ENCODE measurements at places on chromosomes 2 and 18.

- peak; percentile 19 for DNase-seq
Measured at GRCh38 chr2:151878655-151879563, 50.7 kb upstream of the ARL5A start.

DNA sequence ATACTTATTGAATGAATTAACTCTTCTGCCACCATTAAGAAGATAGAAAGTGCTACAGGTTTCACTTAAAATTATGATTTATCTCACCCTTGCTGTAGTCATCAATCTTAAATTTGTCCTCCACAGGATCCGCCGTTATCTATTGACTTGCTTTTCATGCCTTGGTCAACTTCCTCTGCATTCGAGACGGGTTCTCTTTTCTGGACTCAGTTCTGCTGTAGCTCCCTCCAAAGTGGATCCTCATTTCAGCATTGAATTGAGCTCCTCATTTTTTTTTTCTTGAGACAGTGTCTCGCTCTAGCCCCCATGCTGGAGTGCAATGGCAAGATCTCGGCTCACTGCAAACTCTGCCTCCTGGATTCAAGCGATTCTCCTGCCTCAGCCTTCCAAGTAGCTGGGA, 27.6 kb downstream of the INPP5D start:
- DNase-seq: no peak

DNA sequence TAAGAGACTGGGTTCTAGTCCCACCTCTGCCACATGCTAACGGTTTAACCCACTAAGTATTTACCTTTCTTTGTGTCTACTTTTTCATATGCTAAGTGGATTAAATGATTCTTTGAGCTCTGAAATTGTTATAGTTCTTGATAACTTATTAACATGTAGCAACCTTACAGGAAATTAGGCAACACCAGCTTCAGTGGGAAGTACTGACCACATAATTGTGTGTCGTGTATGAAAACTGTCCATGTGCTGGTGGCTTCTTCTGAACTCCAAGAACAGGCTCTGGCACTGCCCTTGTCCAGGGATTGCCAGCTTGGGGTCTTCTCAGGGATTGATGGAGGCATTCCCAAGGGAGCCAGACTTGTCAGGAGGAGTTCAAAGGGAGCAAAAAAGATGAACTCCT, 427.7 kb downstream of the TGIF1 start:
- DNase-seq: no peak

DNA sequence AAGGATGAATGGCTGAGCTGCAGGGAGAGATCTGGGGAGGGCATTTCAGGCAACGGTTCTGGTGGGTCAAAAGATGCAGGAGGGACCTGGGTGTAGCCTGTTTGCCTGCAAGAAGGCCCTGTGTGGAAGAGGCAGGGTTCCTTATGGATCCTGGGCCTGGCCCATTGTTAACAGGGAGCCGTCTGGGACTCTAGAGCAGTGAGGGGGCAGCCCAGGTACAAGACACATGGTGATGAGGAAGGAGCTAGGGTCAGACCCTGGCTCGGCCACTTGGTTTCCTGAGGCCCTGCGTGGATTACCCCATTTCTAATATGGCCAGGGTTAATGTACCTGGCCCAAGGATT, 124.9 kb downstream of the GLI2 start:
- DNase-seq: no peak

GRCh38 chr2:218389333-218390150, 7.5 kb downstream of the SLC11A1 start:
- DNase-seq: no peak

DNA sequence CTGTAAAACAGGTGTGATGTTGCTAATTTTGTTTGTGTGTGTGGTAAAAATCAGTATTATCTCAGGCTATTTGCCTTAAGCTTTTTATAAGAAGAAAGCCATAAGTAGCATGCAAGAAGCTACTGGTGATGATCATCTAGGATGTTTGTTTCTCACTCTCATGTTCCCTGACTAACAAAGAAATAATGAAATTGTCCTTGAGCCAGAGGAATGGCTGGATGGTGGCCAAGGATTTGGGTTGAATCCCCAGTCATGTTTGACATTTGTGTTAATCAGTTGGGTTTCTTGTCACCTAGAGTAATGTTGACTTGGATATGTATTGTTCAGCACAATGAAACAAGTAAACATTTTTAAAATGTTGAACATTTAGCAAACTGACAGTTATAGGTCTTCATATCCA, 496.8 kb upstream of the ZEB2 start:
- DNase-seq: no peak

DNA sequence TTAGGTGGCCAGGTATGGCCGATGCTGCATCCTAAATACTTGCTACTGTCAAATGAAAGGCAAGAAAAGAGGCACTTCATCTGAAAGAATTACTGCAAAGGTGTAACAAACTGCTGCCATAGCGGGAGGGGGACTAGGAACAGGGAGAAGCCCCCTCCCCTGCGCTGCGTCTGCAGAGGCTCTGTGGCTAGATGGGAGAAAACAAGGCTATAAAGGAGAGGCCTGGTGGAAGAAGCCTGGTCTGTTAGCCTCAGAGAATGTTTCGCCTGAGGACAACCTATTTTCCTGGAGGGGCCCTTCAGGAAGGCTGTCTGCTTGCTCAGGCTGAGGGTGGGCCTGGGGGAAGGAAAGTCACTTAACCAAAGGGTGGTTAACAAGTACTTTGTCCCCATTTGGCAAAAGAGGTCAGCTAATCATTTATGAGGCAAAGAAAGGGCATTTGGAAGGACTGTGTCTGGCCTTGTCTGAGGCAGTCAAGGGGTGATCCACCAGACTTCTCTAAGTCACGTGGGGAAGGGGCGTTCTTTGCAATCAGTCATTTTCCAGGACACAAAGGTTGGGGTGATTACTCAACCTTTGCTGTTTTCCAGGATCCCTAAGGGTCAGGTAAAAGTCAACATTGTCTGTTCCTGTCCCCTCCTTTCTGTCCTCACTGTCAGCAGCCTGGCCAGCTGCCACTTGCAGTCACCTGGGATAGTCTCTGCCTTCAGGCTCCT, 103.0 kb upstream of the TMEM200C start:
- DNase-seq: no peak

- DNase-seq: no peak
Measured at GRCh38 chr2:226906163-226906693, 70.4 kb downstream of the RHBDD1 start.

DNA sequence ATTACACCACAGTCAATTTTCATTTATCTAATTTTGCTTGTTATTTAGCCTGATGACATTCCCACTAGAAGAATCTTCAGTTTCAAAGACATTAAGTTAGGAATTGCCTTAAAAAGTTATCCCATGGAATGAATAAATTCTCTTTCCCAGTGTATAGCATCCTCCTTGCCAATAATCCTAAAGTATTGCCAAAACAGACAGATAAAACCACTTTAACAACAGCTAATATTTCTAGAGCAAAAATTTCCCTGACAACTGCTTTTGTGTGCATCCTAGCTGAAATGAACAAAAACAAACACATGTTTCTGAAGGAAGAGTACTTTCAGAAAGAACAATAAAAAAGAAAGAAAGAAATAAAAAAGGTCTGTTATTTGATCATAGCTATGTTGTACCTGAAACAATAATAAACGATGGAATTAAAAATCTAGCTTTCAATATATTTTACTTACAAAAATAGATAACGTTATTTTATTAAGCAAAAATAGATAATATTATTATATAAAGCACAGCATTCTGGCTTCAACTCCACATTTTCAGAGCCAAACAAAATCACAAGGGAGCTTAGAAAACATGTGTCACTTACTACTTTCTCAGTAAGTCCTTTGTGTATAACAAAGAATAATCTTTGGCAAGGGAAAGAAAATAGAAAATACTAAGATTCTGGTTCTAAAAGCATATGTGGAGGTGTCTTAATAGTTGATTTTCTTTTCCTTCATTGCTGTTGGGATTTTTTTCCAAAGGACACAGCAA, 939.0 kb upstream of the CRIM1 start:
- no peak for DNase-seq

- no peak for DNase-seq
Measured at GRCh38 chr2:24176326-24176725, 1.5 kb downstream of the FAM228A start.

- no peak for DNase-seq
Measured at GRCh38 chr2:37412231-37412630, 67.8 kb downstream of the QPCT start.

DNA sequence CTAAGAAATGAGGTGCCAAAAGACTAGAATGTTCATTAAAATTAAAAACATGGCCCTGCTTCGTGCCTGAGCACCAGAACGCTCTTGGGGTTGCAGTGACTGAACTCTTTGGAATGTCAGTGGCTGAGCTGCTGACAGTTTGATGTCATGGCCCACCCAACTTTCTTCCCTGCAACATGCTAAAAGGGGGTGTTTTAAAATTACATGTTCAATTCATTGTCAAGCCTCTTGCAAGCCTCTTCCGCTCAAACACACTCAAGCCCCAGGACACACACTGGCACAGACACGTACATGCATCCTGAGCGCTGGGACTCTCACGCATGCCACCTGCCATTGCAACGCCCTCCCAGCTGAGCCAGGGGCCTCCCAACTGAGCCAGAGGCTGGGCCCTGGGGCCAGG, 12.6 kb downstream of the RUFY4 start:
- DNase-seq: no peak

DNA sequence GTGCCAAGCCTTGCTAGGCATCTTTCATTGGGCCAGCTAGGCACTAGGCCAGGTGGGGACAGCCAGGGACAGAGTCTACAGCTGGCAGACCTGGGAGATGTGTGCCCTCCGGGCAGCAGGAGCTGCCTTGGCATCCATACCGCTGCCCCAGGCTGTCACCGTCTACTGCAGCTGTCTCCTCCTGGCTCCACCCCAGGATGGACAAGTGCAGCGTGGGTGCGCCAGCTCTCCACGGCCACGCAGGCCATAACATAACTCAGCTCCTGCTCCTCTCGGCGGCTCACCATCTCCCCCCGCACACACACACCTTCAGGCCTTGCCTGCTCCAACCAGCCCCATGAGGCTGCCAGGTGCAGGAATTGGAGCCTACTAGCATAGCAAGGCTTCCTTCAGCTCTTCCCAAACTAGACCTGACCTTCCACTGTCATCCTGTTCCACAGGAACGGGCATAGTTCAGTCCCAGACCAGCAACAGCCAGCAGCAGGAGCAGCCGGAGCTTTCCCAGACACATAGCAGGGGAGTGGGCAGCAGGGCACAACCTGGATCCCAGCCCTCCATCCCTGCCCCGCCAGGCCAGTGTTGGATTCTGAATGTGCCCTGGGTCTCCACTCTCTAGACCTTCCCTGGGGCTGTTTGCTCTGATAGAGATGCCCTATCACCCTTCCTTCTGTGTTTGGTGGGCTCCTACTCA, 2.5 kb upstream of the ADRA2B start:
- DNase-seq: no peak

- DNase-seq: no peak
Measured at GRCh38 chr2:197163712-197164140, 146.9 kb downstream of the ANKRD44 start.

GRCh38 chr18:59941331-59941730, 41.5 kb downstream of the PMAIP1 start:
- no peak for DNase-seq

DNA sequence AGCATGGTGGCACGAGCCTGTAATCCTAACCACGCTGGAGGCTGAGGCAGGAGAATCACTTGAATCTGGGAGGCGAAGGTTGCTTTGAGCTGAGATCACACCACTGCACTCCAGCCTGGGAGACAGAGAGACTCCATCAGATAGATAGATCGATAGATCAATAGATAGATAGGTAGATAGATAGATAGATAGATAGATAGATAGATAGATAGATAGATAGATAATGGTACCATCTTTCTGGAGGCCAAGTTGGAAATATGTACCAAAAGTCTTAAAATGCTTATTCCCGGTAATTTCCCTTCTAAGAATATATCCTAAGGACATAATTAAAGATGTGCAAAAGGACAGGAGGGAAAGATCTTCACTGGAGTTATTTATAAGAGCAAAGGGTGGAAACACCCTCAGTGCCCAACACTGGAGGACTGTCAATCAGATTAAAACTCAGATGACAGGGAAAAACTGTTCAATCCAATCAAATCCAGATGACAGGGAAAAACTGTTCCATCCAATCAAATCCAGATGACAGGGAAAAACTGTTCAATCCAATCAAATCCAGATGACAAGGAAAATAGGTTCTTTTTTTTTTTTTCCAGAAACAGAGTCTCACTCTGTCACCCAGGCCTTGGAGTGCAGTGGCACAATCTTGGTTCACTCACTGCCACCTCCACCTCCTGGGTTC, 49.0 kb upstream of the UBE2F start:
- DNase-seq: no peak

GRCh38 chr2:101758001-101758400, 60.5 kb downstream of the MAP4K4 start:
- no peak for DNase-seq

DNA sequence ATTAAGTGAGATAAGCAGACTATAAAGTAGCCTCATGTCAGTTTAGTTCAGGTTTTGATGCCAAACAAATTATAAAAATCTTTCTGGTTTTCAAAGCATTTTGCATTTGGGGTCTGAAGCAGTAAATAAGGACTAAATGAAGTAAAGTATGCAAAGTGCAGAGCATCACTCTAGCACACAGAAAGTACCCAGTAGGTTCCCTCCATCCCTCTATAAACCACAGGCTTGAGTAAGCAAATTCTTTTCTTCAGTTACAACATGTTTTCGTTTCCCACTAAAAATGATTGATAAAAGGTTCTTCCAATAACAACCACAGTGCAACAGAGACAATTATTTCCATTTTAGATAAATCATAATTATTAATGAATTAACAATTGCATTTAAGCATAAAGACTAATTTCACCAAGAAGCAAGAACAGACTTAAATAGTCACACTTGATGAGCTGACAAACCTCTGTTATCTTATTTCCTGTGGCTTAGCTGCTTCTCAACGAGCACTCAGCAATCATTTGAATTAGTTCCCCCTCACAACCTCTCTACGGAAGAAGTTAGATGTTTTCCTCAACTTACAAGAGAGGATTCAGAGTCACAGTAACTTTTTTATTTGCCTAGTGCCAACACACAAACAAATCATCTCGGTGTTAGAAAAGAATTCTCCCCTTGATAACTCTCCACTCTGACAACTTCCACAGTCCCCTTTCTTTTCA, 249.8 kb downstream of the NBAS start:
- no peak for DNase-seq

DNA sequence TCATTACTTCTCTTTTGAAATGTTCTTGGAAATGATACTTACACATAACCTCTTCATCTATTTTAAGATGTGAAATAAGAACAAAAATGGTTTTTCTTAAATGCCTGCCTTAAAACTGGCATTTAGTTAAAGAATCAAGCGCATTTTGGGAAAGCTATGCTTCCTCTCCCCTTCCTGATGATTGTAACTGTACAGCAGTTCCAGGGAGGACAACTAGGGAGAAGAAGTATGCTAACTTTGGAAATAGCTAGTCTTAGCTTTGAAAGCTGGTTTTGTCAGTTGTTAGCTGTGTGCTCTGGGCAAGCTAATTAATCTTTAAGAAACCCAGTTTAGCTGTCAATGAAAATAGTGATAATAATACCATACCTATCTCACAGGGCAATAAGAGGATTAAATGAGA, 8.4 kb upstream of the ADCYAP1 start:
- no peak for DNase-seq

GRCh38 chr2:2324119-2324518, 7.0 kb downstream of the MYT1L start:
- no peak for DNase-seq

GRCh38 chr2:118860506-118860905, 13.1 kb upstream of the EN1 start:
- DNase-seq: no peak

All from T-helper 2 cell (primary cell).